ENCODE measurements at places on chromosomes 4 and X.

- no peak for DNase-seq
Observed at GRCh38 chr4:87916626-87917025, 58.9 kb upstream of the SPP1 start.

GRCh38 chr4:1154126-1154522 lies 18.3 kb downstream of the SPON2 start:
- DNase-seq, result no peak

DNA sequence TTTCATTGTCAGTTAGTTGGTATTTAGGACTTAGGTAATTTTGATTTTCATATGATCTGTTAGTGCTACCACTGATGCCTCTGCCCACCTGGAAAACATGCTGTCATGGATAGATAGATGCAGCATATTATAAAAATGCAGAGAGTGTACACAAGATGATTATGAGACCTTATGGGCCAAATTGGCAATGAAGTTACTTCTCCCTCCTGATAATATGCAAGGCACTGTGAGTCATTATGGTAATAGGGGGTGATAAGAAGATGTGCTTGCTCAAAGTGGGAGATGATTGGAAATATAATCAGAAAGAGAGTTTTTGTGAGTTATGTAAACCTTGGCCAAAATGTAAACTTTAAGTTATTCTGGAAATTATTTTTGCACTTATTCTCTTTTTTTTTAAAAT lies 56.6 kb upstream of the RHOH start:
- DNase-seq, result no peak

DNA sequence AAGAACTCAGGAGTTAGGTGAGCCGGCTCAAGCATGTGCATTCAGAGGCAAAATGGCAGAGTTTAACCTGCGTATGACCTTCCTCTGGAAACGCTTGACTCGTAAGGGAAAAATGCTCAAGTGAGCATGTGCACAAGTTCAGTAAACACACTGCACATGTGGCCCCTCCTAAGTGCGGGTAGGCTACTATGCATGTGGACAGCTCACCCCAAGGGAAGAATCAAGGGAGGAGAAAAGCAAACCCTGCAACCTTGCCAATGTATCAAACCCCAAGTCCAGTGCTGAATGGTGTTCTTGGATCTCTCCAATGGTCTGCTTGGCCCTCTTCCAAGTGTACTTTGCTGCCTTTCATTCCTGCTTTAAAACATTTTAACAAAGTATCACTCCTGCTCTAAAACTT lies 407.1 kb downstream of the ADAM29 start:
- no peak for DNase-seq

DNA sequence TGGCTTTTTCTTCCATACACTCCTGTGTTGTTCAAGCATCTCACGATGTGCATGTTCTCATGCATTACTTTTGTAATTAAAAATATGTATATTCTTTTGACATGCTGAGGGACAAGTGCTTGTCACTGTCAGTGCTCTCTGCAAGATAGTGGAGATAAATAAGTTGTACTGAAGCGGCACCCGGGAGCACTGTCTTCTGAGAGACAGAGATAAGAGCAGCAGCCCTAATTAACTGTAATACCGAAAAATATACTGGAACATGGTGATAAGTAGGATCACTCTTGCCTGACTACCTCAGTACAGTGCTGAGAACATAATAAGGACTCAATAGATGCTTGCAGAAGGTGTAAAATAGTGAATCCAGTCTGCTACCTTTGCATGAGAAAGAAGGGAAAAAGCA lies 9.4 kb upstream of the GPR173 start:
- DNase-seq, result no peak

DNA sequence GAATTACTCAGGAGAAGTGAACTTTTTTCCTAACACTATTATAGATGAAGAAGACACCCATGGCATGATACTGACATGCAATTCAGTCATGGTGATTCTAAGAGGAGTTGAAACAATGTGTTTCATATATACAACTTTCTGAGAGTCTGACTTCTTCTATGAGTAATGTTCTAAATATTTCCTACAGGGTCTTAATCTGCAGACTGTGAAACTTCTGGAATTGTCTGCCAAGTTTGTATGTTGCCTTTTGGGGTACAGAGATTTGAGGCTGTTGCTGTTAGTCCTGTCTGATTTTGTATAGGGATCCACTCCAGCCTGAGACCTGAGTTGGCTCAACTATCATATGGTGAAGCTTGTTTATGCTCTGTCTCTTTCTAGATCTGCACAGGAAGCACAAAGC lies 160.6 kb upstream of the GATB start:
- no peak for DNase-seq

GRCh38 chr4:81659051-81659450 lies 187.3 kb upstream of the RASGEF1B start:
- DNase-seq, result no peak

DNA sequence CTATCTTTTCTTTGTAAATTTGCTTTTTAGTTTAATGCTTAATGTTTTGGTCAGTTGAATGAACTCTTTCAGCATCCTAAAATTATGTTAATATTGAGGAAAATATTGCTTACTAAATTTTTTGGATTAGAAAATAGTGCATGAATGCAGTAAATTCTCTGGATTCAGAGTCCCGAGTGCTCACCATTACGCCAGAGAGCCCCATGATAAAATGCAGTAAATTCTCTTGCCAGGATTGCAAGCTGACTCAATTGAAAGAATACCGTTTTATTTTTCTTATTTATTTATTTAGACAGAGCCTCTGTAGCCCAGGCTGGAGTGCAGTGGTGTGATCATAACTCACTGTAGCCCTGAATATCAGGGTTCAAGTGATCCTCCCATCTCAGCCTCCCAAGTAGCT lies 60.9 kb upstream of the ENPEP start:
- no peak for DNase-seq

- no peak for DNase-seq
Observed at GRCh38 chrX:11462136-11462535, 168.9 kb downstream of the AMELX start.

DNA sequence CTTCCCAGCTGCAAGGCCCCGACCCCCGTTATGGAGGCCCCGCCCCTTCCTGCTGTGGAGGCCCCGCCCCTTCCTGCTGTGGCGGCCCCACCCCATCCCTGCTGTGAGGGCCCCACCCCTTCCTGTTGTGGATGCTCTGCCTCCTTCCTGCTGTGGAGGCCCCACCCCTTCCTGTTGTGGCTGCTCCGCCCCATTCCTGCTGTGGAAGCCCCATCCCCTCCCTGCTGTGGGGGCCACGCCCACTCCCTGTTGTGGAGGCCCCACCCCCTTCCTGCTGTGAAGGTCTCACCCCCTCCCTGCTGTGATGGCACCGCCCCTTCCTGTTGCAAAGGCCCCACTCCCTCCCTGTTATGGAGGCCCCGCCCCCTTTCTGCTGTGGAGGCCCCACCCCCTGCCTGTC lies 104.9 kb upstream of the PSAPL1 start:
- DNase-seq, result no peak

GRCh38 chr4:169663831-169664230 lies 43.5 kb downstream of the CLCN3 start:
- DNase-seq, result no peak

GRCh38 chr4:153438916-153439756 lies 27.0 kb upstream of the TMEM131L start:
- DNase-seq, result no peak

- no peak for DNase-seq
Observed at GRCh38 chr4:13640149-13640940, 12.8 kb upstream of the BOD1L1 start.

DNA sequence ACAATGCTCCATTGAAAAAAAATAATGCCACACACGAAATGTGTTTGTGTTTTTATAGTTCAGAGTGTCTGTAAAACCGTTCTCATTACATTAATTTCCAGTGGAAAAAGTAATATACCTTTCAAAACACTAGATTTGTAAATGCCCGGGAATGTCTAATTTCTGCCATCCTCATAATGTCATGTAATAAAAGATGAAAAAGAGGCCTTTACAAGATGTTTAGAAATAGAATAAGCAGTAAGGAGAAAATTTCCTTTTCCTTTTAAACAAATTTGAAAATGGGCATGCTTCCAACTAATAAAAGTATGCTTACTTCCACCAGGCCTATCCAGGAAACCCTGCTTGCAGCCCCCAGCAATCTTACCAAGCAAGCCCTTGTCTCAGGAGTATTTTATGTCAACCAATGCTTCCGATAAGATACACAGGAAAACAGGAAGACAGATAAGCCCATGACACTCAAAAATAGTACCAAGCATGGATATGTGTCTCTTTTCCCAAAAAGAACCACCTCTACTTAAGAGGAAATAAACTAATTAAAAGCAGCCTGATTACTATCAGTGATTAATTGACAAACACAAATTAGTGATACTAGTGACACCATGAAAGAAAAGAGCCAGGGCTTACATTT lies 894.7 kb upstream of the INTU start:
- DNase-seq, result no peak

DNA sequence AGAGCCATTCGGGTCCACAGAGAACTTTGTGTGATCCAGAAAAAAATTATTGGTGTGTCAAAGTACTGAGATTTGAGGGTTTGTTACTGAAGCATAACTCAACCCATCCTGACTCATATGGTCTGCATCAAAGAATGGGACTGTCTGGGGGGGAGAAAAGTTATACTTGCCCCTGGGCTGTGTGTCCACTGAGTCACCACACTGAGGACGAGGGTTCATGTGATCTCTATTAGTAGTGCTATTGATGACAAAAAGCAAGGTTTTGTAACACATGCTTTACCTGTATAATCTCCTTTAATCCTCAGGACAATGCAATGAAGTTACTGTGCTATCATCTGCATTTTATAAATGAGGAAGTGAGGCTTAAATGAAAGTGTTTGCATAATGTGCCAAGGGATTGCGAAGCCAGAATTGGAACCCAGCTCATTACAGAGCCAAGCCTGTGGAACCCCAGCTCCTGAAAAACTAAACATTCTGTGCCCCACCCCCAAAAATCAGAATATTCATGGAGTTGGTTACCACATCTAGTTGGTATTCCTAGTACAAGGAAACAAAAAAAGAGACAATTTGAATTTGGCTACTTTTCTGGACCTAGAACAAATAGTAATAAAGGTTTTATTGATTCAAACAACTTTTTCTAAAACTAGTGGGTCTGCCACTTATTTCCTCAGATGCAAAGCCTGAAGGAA lies 31.2 kb downstream of the CCDC149 start:
- no peak for DNase-seq

DNA sequence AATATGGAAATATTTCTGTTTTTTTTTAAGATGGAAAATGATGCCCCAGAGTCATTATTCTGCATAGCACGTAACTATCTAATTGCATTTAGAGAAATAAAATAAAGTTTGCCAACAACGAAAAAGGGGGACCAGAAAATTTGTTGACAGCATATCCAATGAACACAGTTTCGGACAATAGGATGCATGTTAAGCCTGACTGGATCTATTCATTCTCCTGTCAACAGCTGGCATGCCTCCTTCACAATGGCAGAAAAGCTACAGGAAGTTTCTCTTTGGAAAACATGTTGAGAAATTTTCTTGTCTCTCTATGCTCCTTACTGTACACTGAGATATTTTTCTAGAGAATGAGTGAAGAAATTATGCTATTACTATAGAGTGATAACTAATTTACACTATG lies 262.5 kb downstream of the GRID2 start:
- no peak for DNase-seq

DNA sequence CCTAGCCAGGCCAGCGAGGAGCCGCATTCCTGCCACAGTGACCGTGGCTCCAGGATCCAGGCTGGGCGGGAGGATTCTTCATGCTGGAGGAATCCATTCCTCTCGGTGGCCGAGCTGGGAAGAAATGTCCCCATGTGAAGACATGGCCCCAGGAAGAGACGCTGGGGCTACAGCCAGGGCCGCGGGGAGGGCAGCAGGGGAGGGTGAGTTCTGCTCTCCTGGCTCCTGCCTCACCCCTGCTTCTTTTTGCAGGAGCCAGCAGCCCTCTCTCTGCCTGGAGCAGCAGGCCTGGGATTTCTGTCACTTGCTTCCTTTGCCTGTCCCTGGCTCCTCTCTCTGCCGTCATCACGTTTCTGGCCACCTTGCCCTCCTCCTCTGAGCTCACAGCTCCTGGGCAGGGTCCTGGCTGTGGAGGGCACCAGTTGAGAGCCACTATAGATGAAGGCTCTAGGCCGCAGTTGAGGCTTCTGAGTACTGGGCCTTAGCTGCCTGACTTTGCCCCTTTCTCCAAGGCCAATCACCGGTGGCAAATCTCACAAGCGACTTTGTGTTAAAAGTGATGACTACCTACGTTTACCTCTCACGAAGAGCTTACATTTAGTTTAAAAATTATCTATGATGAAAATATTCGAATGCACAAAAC lies 48.3 kb downstream of the ENPP6 start:
- no peak for DNase-seq

- no peak for DNase-seq
Observed at GRCh38 chr4:170022211-170022610, 4.0 kb downstream of the MFAP3L start.

DNA sequence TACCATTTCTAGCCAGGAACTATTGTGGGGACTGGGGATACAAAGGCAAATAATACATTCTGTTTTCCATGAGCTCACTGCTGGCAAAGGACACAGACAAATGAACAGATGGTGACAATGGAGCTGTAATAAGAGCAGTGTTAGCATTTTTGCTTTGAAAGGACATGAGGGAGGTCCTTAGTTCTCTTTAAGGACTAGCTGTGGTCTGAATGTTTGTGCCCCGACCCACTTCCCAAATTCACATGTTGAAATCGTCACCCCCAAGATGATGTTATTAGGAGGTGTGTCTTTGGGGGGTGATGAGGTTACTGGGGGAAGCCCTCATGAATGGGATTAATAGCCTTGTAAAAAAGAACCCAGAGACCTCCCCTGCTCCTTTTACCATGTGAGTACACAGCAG lies 30.3 kb downstream of the CCNG2 start:
- no peak for DNase-seq

DNA sequence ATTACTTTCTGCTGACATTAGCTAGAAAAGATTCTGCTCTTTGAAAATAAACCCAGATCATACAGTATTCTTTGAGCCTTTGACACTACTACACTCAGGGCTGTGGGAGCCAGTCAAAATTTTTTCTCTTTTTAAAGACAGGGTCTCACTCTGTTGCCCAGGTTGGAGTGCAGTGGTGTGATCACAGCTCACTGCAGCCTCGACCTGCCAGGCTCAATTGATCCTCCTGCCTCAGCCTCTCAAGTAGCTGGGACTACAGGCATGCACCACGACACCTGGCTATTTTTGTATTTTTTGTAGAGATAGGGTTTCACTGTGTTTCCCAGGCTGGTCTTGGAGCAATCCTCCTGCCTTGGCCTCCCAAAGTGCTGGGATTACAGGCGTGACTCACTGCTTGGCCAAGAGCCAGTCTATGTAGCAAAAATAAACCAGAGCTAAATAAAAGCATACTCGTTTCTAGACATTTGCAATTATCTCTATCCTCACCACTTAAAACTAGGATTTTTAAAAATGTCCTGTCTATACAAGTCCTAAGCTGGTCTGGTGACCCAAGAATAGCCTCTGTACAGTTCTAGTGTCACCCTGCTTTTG lies 43.2 kb downstream of the AKAP4 start:
- no peak for DNase-seq

Measured in AML-193 (cell line).